Suppressor macrophage (primary cell): ENCODE measurements at places on chromosomes 1 and 21.

GRCh38 chr21:37668462-37669239 lies 247.6 kb downstream of the KCNJ6 start:
- DNase-seq, result no peak

DNA sequence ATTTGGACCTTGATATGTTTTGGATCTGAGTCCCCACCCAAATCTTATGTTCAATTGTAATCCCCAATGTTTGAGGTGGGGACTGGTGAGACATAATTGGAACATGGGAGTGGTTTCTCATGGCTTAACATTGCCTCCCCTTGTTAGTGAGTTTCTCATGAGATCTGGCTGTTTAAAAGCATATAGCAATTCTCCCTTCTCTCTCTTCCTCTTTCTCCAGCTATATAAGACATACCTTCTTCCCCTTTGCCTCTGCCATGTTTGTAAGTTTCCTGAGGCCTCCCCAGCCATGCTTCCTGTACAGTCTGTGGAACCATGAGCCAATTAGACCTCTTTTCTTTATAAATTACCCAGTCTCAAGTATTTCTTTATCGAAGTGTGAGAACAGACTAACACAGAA lies 692.4 kb downstream of the KCNT2 start:
- peak; percentile 19 for DNase-seq

GRCh38 chr1:51072651-51073050 lies 29.4 kb upstream of the C1orf185 start:
- DNase-seq, result no peak

- no peak for DNase-seq
Measured at GRCh38 chr1:42861014-42861399, 14.6 kb downstream of the ZNF691 start.

DNA sequence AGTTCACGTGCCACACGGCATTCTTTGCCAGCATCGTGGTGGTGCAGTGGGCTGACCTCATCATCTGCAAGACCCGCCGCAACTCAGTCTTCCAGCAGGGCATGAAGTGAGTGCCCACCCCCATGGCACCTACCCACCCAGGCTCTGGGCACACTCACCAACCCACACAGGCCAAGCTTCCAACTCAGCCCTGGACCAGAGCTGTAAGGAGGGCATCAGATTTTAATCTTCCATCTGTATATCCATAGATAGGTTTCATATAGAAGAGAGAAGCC lies 14.5 kb upstream of the ATP1A4 start:
- DNase-seq, result no peak

GRCh38 chr1:9006956-9007615 lies 19.1 kb downstream of the SLC2A7 start:
- no peak for DNase-seq

DNA sequence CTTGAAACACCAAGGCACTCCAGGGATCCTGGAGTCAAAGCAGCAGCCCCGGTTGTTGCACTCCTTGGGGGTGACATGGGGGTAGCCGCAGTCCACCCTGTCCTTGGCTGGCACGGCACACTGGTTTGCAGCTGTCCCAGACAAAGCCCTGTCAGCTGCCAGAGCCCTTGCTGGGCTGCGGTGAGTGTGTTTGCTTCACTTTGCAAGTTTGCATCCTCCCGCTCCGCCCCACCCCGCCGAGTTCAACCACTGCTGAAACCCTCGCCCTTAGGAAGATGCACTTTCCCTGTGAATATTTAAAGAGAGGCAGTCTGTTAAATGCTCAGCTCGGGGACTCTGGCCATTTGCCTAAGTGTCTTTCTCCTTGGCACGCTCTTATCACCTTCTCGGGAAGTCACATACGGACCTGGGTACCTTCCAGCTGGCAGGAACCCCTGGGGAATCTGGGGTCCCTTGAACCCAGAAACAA lies 1.7 kb downstream of the TFF3 start:
- no peak for DNase-seq

DNA sequence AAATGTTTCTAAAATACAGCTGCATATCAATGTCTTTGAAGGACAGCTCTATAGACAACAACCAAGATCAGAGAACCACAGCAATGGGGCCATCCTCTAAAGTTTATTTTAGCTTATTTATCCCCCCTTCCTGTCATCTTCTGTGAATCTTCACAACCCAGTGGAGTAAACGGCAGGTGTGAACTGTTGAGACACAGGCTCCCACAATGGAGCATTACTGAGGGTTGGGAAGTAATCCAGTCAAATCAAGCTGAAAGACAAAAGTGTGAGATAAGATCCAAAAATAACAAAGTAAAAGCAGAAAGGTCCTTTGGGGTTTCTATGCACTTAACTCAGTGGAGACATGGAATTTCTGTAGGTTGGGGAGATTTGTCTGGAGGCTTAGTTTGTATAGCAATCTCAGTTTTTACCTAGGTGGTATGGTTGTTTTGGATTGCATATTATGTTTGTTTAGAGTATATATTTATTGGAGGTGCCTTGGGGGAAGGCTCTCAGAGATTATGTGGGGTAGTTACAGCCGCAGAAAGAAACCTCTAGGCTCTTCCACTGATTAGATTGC lies 286.9 kb upstream of the ADGRL2 start:
- DNase-seq, result no peak

- no peak for DNase-seq
Measured at GRCh38 chr1:87804128-87804527, 475.4 kb downstream of the LMO4 start.
